ENCODE measurements at places on chromosomes 2 and 18. TPM values are rescaled to one million over a fixed set of nuclear protein-coding genes. Genes with fewer than 3 reads are reported as not detected.

DNA sequence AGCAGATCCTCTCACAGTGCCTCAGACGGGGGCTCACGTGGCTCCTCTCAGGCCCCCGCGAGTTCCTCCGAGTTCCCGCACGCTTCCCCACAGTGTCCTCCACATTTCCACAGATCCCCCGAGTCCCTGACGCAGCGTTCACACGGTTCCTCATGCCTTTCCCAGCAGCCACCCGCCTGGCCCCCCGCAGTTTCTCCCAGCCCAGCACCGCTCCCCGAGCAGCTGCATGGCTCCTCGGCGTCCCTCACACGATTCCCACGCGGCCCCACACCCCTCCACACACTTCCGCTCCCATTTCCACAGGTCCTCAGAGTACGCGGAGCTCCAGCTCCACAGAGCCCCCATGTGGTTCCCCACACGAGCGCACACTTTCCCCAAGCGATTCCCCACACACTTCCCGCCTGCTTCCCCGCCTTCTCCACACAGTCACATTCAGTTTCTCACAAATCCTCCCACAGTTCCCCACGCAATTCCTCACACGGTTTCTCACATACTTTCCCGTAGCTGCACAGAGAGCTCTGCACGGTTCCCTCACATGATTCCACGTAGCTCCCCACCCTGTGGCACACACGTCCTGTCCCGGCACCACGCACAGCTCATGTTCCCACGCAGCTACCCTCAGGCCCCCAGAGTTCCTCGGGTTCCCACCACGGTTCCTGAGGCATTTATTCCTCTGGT, 39.9 kb downstream of the KIF1A start:
- no peaks in the 10 kb centered on the region for H3K36me3 ChIP-seq
- no peak overlapping the region for H3K27ac ChIP-seq
- no peaks in the 10 kb centered on the region for H3K27me3 ChIP-seq
- H3K4me3 ChIP-seq, result no peak overlapping the region
- no peaks in the 10 kb centered on the region for H3K4me1 ChIP-seq

Gene INHBB
- not detected for total RNA-seq

- no peaks in the 10 kb centered on the region for H3K4me1 ChIP-seq
- H3K4me3 ChIP-seq, result no peak overlapping the region
- no peaks in the 10 kb centered on the region for H3K27me3 ChIP-seq
- DNase-seq, result no peak
- no peaks in the 10 kb centered on the region for H3K36me3 ChIP-seq
- H3K27ac ChIP-seq, result no peak overlapping the region
Measured at GRCh38 chr2:71880846-71881610, 266.6 kb downstream of the CYP26B1 start.

- H3K36me3 ChIP-seq, result no peaks in the 10 kb centered on the region
- no peak overlapping the region for H3K27ac ChIP-seq
- H3K27me3 ChIP-seq, result peaks cover 5% of the 10 kb centered on the region
- DNase-seq, result no peak
- H3K4me3 ChIP-seq, result no peak overlapping the region
- H3K4me1 ChIP-seq, result no peaks in the 10 kb centered on the region
Measured at GRCh38 chr2:64860276-64860885, 128.8 kb upstream of the SLC1A4 start.

GRCh38 chr2:172783165-172783898, 47.7 kb downstream of the RAPGEF4 start:
- no peak overlapping the region for H3K4me3 ChIP-seq
- no peak for DNase-seq
- H3K27me3 ChIP-seq, result peaks cover 19% of the 10 kb centered on the region

DNA sequence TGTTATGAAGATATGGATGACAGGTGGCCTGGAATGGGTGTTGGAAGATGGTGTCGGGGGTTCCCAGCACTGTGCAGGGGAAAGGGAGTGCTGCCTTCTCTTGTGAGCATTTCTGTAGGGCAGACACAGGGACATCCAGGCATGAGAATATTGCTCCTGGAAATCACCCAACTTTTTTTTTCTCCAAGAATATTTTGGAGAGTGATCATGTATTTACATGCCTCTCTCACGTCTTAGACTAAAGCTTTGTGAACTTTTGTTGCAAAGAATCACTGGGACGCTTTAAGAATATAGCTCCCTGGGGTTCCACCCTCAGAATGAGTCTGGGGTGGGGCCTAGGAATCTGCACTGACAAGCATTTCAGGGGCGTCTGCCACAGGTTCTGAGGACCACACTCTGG, 68.7 kb downstream of the VWA3B start:
- H3K36me3 ChIP-seq, result no peaks in the 10 kb centered on the region
- H3K27ac ChIP-seq, result no peak overlapping the region
- peak; percentile 12 for DNase-seq
- no peaks in the 10 kb centered on the region for H3K4me1 ChIP-seq

DNA sequence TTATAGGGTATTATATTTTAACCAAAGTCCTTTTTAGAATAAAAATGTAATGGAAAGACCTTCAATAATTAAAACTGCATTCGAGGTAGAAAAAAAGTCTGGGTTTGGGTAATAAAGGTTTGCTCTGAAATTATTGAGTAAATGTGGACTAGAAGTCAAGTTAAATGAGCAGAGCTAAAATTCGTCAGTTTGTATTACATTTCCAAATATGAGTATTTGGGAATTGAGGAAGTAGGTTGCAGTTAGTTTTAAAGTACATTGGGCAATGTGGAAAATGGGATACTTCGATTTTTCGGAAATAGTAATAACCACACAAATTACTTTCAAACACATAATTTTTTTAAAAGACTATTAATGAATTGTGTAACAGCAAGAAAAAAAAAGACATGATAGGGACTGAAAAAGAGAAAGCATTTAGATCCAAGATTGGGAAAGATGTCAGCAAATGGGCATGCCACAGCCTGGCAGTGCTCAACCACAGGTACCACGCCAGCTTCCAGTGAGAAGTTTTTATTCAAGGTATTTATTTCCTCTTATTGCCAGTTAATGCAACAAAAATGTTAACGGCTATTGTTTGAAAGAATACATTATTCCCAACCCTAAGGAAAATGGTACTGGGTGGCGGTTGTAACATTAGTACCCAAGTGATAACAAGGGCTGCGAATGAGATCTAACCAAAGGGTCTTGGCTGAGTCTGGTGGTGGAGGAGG, 50.0 kb downstream of the TTC39C start:
- no peak overlapping the region for H3K4me3 ChIP-seq
- peaks cover 41% of the 10 kb centered on the region for H3K36me3 ChIP-seq
- peaks cover 35% of the 10 kb centered on the region for H3K4me1 ChIP-seq
- no peak overlapping the region for H3K27ac ChIP-seq
- H3K27me3 ChIP-seq, result no peaks in the 10 kb centered on the region
- DNase-seq, result no peak

Gene ARHGEF4
- total RNA-seq, result 0.30 TPM

Gene CRYGC
- total RNA-seq, result not detected

Gene GPR39
- total RNA-seq, result not detected

DNA sequence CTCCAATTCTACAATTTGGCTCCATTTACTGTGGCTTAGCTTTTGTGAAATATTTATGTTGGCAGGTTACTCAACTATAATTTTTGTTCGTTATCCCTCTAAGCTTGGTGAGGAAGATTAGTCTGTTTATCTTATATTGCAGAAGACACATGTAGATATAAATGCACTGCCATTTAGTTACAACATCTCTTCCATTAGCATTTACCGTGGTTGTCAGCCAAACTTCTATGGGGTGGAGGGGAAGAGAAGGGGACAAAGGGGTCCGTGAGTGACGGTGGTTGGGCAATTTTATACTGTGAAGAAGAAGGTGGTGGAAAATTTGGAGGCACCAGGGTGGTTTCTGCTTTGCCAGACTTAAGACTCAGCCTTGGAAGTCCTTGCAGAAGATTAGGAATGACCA, 117.6 kb upstream of the CXCR4 start:
- no peak overlapping the region for H3K4me3 ChIP-seq
- peaks cover 33% of the 10 kb centered on the region for H3K4me1 ChIP-seq
- DNase-seq, result no peak
- no peak overlapping the region for H3K27ac ChIP-seq
- no peaks in the 10 kb centered on the region for H3K36me3 ChIP-seq

GRCh38 chr18:13800505-13801259, 23.3 kb upstream of the MC5R start:
- H3K4me1 ChIP-seq, result peaks cover 7% of the 10 kb centered on the region
- H3K4me3 ChIP-seq, result no peak overlapping the region

Gene DUSP2
- total RNA-seq, result 53.6 TPM

DNA sequence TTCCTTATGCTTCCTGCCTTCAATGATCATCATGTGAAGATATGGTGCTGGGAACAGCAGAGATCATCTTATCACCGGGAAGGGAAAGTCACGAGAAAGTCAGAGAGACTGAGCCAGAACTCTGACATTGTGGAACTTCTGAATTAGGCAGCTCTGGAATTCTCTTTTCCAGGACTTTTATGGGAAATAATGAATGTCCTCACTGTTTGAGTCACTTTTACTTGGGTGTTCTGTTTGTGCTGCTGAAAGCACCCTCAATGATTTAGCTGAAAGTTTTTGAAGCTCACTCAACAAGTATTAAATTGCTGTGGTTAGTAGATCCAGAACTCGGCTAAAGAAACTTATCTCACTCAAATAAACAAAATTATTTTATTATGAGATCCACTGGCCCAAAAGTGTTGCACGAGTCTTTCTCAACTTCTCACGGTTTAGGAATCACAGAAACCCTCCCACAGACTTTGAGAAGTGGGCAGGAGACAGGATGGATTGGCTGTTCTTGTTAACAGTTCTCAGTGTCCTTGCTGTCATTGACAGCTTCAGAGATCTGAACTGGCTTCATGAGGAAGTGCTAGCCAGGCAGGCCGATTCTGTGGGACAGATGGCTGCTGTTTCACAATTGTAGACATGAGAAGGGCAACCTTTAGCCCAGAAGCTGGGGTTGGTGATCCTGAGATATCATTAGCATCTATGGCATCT, 26.4 kb upstream of the ATRAID start:
- no peak overlapping the region for H3K4me3 ChIP-seq
- DNase-seq, result no peak
- H3K27ac ChIP-seq, result no peak overlapping the region
- no peaks in the 10 kb centered on the region for H3K36me3 ChIP-seq
- H3K27me3 ChIP-seq, result peaks cover 54% of the 10 kb centered on the region
- H3K4me1 ChIP-seq, result peaks cover 2% of the 10 kb centered on the region

Gene COLEC12
- total RNA-seq, result not detected

DNA sequence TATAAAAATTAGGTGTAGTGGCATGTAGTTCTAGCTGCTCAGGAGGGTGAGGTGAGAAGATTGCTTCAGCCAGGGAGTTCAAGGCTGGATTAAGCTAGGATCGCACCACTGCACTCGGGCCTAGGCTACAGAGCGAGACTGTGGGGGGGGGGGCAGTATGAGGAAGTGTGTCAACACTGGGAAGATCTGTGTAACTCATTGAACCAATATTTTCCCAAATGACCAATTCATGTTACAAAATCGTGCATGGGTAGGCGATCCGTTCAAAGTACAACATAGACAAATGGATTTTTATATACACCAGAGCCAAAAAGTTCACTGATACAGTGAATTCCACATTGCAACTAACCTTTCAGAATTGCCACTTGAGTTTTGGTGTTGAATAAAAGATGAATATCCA, 8.1 kb downstream of the SMAD4 start:
- no peak overlapping the region for H3K27ac ChIP-seq
- DNase-seq, result no peak
- no peak overlapping the region for H3K4me3 ChIP-seq
- peaks cover 54% of the 10 kb centered on the region for H3K4me1 ChIP-seq

GRCh38 chr2:207768168-207768865, 1.4 kb downstream of the FZD5 start:
- no peak overlapping the region for H3K27ac ChIP-seq
- peaks cover 3% of the 10 kb centered on the region for H3K36me3 ChIP-seq
- peaks cover 28% of the 10 kb centered on the region for H3K4me1 ChIP-seq

DNA sequence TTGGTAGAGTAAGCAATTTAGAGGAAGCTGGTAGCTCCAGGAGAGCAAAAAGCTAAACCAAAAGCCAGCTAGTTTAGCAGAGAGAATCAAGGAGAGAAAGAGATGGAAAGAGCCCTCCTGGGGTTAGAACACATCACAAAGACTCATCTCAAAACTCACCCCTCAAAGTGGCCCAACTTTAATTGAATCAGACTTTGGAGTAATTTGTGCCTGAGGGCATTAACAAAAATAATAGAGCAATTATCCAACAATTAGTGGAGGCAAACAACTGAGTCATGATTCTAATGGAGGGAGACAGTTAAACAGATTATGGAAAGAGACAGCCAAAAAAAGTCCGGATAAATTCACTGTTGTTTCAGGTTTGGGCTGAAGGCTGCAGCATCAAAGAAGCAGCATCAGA, 417.4 kb downstream of the KCNJ3 start:
- H3K27ac ChIP-seq, result no peak overlapping the region
- H3K36me3 ChIP-seq, result no peaks in the 10 kb centered on the region
- no peak overlapping the region for H3K4me3 ChIP-seq
- DNase-seq, result no peak

Gene SNORC
- 1.4 TPM for total RNA-seq

GRCh38 chr2:11719230-11719977, 27.0 kb upstream of the LPIN1 start:
- peaks cover 4% of the 10 kb centered on the region for H3K4me1 ChIP-seq
- no peak overlapping the region for H3K27ac ChIP-seq
- peak overlapping the region; percentile 40 for H3K4me3 ChIP-seq
- H3K27me3 ChIP-seq, result peaks cover 44% of the 10 kb centered on the region

Gene IAH1
- total RNA-seq, result 72.1 TPM

DNA sequence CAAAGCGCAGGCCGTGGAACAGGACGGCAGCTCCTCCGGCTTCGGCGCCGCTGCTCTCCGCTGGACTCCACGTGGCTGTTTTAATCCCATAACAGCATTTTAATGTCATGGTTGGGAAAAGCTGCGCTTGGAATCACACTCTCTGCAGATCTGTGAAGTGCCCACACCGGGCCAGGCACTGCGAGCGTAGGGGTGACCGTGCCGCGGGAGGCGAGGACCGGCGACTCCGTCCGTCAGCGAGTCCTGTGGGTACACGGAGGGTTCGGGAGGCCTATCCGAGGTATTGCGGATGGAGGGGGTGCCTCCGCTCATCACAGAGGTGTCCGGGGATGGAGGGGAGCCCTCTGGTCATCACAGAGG, 198.0 kb upstream of the SALL3 start:
- no peak overlapping the region for H3K27ac ChIP-seq
- DNase-seq, result no peak
- H3K36me3 ChIP-seq, result no peaks in the 10 kb centered on the region
- H3K4me3 ChIP-seq, result no peak overlapping the region
- H3K4me1 ChIP-seq, result no peaks in the 10 kb centered on the region

DNA sequence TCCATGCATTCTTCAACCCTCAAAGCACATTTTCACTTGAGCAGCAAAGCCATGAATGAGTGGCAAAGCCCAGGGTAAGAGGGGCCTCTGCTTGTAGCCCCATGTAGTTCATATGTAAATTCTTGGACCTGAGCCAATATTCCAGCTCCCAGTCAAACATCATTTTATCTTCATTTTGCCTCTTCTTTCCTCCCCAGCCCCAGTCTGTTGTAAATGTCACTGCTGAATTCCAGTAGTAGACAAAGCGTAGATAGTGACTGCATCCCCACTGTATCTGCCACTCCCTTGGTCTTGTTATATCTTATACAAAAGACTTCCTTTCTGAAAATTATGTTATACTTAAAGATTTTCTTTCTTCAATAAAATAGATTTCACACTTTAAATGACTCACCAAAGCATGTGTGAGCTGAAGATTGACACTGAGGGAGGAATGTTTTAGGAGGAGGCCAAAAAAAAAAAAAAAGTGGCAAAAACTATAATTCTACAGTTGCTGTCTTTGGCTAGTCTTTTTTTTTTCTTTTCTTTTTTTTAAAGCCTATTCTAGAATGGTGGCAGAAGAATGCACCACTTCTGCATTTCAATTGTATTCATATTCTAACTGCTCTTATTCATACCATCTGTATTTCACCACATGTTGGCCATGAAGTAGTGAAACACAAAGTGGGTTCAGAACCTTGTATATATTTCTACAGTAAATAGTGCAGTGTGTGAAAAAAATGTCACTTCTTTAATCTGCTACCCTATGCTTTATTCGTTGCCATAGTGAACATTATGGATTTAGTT, 306.1 kb downstream of the CPS1 start:
- H3K27me3 ChIP-seq, result no peaks in the 10 kb centered on the region
- H3K4me1 ChIP-seq, result no peaks in the 10 kb centered on the region
- DNase-seq, result no peak
- H3K27ac ChIP-seq, result no peak overlapping the region
- no peaks in the 10 kb centered on the region for H3K36me3 ChIP-seq
